ENCODE measurements at places on chromosomes 3 and 15.

GRCh38 chr3:99599894-99600293 is 38.5 kb upstream of the COL8A1 start:
- DNase-seq: no peak

GRCh38 chr3:126607214-126607908 is 47.6 kb downstream of the TXNRD3 start:
- no peak for DNase-seq

GRCh38 chr3:182568261-182568660 is 225.0 kb upstream of the ATP11B start:
- DNase-seq: no peak

DNA sequence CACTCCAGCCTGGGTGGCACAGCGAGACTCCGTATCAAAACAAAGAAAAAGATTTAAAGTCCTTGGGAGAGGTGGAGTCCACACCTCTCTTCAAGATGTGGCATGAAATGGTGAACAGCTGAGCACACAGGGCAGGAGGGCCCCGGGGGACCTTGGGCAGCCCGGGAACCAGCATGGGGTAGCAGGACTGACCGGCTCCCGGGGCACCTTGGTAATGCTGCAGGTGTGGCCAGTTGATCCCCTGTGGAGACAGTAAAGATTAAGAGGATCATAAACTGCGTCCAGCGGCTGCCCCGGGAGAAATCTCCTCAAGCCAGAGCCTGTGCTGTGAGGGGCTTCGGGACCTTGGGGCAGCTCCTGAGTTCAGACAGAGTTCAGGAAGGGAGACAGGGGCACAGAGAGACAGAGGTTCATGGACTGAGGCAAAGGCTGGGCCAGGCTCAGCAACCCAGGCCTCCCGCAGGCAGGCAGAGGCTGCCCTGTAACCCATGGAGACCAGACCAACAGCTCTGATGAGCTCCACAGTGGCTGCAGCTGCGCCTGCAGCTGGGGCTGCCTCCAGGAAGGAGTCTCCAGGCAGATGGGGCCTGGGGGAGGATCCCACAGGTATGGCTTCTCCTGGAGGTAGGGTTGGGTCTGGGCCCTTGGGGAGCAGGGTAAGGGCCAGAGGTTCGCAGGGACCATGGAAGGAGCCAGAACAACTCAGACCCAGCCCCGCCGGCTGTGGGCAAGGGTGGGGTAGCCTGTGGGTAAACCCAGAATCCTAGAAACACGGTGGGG is at the start of gene NR2E3:
Gene NR2E3, plus strand, starts transcription at position 299 of the 780 bp plus-strand sequence. Its CDS starts 190 bp downstream, at position 489.
- DNase-seq: no peak

DNA sequence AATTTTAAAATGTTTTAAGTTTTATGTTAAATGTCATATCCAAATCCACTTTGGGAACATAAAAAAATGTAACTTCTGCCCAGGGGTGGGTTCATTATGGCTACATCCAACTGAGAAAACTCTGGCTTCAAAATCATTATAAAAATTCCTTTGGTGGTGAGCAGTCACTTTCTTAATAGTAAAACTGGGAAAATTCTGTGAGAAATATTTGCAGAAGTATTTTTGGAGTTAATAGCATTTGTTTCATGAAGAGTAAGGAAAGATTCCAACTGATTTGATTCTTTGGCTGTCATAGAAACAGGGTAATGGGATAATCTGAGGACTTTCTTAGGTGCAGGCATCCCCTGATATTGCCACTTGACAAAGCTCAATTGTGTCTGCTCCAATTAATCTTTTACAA is 38.8 kb downstream of the CPA3 start:
- no peak for DNase-seq

DNA sequence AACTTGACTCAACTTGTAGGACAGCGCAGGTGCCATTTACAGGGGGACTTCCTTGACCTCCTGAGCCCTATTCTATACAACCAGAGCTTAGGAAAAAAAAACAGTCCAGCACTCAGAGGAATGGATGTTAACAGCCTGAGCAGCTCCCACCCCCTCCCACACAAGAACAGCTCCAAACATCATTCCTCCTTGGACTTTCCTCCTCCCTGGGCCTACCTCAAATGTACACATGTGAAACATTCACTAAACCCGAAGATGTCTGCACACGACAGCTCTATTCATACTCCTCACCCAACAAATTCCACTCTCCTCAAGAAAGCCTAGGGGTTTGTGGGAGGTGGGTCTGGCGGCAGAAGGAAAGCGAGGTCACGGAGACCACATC is 503 bp upstream of the ATRIP start:
- DNase-seq: no peak

- no peak for DNase-seq
Observed at GRCh38 chr3:132507657-132508056, 89.4 kb upstream of the ACKR4 start.

GRCh38 chr3:2578560-2578959 is 479.9 kb downstream of the CNTN4 start:
- peak; percentile 43 for DNase-seq

DNA sequence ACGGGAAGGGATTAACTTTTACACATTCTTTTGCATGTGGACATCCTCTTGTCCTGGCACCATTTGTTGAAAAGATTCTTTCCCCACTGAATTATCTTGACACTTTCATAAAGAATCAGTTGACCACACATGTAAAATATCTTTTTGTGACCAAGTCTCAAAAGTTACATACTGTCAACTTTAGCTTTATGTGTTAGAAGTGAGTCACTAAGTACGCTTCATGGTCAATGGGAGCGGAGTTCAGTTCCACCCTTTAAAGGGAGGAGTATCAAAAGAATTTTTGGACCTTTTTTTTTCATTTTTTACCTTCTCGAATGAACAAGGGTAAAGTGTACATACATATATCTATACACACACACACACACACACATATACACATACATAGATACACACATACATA is 35.4 kb downstream of the MAPK6 start:
- no peak for DNase-seq

GRCh38 chr3:176183181-176183580 is 1014.1 kb downstream of the TBL1XR1 start:
- no peak for DNase-seq

- no peak for DNase-seq
Observed at GRCh38 chr15:78170848-78171773, 21.9 kb downstream of the IDH3A start.

DNA sequence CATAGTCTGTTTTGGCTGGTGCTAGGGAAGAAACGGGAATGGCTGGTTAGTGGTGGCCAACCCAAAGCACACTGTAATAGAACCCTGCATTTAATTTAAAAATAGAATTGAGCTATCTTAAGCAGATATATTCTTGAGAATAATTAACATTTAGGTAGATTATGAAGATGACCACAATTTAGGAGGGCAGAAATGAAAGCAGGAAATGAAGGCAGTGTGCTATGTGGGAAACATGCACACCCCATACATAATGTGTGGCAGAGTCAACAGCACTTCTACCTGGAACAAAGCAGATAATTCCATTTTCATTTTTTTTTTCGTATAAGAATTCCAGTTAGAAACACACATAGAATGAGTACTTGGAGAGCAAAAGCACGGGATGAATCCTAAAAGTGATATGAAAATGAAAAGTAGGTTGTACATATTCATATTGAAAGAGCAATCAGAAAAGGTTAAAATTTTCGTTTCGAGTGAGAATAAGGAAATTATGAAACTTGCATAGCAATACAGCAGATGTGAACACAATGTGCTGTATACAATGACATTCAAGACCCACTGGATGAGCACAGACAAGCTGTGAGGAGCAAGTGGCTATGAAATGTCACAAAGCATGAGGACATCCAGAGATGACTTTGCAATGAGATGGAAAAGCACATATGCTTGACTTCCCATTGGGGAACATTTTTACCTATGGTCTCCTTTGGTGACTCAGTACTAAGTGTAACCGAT is 102.6 kb downstream of the TFG start:
- DNase-seq: no peak

DNA sequence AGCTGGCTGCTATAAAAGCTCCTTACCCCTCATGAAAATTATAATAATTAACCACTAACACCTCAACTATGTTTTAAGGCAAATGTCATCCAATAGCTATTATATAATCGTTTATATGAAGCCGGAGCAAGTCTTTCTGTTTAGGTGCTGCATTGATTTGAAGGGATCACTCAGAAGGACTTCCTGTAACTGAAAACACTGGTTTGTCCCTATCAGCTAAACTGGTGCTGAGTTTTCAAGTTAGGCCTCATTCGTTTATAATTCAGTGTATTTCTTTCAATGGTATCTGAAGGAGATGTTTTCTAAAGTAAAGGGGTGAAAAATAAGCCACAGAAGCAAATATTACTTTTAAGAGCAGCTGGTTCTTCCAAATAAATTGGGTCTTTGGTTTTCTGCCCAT is 14.2 kb downstream of the MEIS2 start:
- DNase-seq: no peak

DNA sequence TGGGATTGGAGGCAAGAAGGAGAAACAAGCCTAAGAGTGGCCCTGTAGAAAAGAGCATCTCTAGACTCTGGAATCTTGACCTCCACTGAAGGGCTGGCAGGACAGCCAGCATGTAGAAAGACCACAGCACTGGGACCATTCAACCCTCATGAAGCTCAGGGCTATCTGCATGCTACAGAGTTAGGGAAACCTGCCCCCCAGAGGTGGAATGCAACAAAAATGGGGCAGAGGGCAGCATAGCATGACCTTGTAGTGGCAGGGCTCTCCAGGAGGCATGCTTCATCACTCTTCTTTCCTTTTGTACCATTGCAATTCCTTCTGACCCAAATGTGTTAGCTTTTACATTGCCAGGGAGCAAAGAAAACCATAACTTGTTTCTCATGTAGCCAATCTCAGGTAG is 445.4 kb downstream of the EPHB1 start:
- no peak for DNase-seq

DNA sequence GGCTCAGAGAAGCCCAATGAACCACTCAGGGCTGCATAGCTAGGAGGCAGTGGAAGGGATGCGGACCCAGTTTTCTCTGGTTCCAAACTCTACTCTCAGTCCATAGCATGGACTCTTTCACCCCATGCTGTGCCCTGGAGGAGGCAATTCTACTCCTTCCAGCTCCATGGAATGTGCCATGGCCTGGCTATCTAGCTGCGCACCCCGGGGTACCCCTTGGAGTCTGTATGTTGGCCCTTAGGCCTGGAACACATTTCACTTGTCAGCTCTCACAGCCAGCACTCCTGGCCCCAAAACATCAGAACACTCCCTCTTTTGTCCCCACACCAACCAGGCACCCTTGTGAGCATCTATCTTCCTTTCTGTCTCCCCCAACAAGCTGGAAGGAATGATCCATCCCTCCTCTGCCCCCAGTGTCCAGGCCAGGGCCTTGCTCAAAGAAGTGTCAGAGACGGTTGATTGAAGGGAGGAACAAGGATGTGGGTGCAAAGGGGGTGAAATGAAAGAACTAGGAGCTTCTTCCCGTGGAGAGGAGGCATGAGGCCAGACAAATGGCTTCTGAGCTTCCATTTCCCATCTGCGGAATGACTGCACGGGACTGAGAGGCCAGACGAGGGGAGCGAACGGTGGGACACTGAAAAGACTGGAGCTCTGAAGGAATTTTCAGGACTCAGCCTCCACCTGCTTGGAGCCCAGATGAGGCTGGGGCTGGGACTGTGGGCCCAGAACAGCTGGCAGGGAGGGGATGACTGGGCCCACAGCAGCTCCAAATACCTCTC is 2.8 kb downstream of the PRSS50 start:
- no peak for DNase-seq

GRCh38 chr3:136366289-136366688 is 116.1 kb downstream of the PCCB start:
- no peak for DNase-seq

DNA sequence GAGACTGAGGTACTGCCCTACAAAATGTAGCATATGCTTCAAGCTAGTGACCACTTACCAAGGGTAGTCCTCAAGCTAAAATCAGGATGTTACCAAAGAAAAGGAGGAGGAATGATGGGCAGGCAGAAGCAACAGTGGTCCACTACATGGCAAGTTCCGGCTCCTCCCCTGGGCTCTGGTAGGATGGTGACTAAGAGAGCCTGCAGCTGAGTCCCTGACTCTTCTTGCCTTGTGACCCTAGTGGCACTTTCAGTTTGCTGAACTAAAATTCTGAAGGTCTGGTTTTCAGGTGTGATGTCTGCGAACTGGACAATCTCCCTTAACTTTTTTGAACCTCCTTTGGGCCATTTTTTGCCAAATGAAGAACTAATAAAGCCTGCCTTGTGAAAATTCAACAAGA is 40.9 kb downstream of the MRPL46 start:
- no peak for DNase-seq

DNA sequence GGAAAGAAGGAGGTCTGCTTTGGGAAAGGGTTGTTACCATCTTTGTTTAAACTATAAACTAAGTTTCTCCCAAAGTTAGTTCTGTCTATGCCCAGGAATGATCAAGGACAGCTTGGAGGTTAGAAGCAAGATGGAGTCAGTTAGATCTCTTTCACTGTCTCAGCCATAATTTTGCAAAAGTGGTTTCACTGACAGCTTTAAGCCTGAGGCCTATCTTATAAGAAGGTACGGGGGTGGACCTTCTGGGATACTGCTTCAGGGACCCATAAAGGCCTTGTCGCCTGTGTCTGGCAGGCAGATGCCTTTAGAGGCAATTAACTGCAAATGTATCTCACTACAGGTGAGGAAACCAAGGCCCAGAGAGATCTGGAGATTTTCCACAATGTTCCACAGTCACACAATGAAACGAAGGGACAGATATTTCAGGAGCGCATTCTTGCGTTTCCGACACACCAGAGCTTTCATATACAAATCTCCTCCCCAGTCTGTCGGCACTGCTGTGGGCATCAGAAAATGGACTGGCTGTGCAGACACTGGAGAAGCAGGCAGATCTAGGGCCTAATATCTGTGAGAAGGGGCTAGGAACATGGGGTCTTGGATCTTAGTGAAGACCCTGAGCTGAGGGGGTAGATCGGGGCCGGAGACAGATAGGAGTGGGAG is 169.5 kb upstream of the SMAD3 start:
- no peak for DNase-seq

GRCh38 chr3:33722626-33723370 is 4.7 kb upstream of the CLASP2 start:
- DNase-seq: no peak

DNA sequence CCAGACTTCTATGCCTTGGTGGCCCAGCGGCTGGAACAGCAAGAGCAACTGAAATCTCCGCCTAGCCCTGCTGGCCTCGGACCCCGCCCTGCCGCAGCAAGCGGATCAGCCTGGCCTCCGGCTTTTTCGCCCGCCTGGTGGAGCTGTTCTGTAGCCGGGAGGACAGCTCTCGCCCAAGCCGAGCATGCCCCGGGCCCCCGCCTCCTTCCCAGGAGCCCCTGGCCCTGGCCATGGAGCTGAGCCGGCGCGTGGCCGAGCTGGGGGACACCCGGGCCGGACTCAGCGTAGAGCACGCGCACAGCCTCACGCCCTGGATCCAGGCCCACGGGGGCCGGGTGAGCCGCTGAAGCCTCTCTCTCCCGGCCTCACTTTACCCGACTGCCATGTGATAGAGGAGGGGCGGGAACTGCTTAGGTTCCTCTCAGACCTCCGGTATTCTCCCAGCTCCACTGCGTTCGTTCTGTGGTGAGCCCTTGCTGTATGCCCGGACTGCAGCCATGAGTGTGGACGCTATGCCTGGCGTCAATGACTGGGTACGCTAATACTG is 24.1 kb upstream of the MRPL3 start:
- no peak for DNase-seq

DNA sequence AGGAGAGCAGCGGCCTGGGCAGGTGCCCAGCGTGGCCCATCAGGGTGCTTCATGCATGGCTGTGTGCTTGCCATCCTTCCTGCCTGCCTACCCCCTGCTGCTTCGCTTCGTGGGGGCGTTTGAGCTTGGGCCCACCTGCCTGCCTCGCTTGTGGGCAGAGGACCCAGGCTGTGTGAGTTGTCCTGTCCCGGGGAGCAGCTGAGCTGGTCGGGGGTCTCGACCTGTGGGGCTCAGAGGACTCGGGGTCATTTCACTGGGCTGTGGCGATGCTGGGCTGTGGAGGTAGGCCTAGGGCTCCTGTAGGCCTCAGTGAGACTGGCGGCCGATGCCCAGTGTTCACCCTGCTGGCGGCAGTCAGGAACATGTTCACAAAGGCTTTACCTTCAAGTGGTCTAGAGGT is 12.1 kb upstream of the STAB1 start:
- DNase-seq: no peak
